Activated CD4-positive, alpha-beta T cell treated with anti-CD3 and anti-CD28 coated beads, Interleukin-2, amount 50 U/mL, for 48 hours (primary cell): ENCODE measurements at places on chromosomes 11 and 22.

GRCh38 chr11:82406611-82407010 lies 327.1 kb downstream of the FAM181B start:
- DNase-seq: no peak

DNA sequence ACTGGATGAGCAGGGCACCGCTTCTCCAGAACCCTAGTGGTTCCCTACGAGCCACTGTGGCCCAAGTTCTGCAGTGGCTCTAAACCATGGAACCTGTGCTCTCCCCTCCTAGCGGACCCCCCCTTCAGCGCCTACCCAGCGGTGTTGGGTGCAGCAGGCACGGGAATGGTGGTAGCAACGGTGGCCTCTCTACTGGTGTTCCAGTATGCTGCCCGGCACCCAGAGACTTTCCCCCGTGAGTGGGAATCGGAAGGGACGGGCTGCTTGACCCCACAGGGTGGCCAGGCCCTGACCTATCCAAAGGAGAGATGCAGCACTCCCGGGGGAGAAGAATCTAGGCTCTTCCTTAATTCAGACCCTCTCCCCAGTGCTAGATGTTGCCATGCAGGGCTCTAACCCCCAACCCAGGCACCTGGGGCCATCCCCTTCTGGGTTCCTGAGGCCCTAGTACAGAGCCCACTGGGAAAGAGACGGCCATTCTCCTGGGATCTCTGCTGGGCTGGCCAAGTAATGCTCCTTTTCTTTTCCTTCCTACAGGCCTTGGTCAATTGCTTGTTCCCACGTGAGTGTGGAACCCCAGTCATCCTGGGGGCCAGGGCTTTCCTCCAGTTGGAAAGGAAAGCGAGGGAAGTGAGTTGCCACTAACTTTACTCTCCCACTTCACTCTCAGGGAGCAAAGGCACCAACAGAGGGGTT lies 9.2 kb downstream of the VSIG10L2 start:
- DNase-seq: no peak

GRCh38 chr11:30889143-30889794 lies 303.1 kb upstream of the MPPED2 start:
- no peak for DNase-seq

DNA sequence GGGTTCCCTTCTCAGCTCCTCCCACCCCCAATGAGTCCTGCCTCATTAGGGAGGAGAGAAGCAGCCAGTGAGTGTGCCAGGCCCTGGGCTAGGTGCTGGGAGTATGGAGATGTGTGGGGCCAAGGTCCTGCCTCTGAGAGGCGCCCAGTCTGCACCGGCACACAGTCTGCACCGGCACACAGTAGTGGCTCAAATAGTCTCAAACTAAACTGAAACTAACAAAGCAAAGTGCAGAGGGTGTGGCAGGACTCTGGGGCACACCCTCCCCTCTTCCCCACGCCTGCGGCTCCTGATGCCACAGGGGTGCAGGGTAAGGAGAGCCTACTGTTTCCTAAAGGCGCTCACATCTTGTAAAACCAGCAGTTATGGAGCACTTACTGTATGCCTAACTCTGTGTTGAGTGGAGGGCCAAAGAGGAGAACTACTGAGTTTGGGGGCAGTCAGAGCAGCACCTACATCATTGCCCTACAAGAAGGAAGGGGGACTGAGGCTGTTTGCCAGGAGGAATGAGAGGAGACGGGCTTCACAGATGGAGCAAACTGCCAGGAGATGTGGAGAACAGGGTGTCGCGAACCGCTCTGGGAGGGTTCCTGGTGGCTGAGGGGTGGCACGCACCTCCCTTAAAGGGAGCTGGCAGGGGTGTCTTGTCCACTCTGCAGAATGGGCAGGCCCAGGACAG lies 939 bp upstream of the SH3BP1 start:
- DNase-seq: peak; percentile 46

- DNase-seq: no peak
Measured at GRCh38 chr11:83681031-83681781, 395.0 kb upstream of the CCDC90B start.

DNA sequence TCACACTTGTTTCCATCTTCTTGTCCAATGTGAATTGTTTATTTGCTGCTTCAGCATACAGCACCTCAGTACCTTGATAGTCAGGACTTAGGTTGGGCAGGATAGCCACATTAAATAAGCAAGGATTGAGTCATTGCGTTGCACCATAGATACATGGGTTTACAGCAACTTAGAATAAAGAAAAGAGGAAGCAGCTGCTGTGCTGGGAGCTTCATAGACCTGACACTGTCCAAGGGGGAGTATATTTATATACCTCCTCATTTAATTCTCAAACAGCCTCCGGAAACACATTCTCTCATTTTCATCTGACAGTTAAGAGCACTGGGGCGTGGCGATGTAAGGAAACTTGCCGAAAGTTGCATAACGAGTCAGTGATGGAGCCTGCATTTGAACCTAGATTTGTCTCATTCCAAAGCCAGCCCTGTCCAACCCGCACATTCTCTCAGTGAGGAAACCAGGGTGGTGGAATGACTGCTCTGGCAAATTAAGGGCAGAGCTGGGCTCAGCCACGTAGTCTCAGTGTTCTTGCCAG lies 42.2 kb downstream of the UBASH3B start:
- DNase-seq: no peak

DNA sequence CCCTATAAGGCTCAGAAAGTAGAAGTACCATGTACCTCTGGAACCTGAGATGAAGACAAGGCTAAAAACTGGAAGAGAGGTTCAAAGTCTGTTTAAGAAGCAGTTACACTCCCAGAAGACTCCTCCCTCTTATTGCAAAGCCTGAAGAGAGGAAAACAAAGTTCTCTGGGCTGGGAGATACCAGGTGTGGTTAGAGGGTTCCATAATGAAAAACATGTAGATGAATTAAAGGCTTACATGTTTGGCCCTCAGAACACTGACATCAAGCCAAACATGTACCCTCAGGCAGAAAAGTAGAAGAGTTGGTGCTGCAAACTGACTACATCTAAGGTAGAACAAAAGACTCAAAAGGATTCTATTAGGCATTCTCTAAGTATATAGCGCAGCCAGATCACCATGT lies 205.3 kb downstream of the TTC28 start:
- DNase-seq: no peak

- no peak for DNase-seq
Measured at GRCh38 chr11:88035271-88035670, 140.0 kb downstream of the RAB38 start.

DNA sequence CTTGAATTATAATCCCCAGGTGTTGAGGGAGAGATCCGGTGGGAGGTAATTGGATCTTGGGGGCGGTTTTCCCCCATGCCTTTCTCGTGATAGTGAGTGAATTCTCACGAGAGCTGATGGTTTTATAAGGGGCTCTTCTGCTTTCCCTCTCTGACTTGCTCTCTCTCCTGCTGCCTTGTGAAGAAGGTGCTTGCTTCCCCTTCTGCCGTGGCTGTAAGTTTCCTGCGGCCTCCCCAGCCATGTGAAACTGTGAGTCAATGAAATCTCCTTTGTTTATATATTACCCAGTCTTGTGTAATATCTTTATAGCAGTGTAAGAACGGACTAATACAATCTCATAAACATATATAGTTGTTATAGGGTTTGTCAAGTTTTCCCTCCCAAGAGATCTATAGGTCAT lies 32.8 kb downstream of the KCNE3 start:
- no peak for DNase-seq

DNA sequence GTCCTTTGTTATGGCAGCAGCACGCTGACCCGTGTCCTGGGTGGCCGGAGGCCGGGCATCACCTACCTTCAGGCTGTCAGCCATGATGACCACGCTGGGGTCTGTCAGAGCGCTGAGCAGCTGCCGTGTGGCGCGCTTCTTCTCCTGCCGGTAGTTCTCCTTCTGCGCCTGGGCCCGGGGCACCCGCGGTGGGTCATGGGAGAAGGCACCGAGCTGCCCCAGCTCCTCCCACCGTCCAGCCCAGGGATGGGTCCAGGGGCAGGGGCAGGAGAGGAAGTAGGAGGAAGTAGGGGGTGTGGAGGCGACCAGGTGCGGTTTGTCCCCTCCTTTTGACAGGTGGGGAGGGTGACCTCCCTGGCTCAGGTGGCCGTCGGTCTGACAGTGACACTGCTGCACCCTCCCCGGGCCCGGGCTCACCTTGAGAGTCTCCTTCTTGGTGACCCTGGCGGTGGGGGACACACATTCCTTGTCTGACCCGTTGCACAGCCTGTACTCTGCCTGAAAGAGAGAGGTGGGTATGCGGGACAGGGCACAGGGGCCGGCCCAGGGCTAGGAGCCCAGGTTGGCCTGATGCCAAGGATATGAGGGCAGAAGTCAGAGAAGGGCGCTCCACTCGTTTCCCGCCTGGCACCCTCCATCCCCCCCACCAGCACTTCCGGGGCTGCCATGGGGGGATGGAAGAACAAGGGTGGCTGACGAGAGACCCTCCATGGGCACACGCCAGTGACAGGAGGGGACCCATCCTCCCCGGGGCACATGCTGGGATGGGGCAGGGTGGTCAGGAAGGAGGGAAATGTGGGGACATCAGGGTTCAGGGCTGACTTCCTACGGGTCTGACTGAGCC lies 43.0 kb downstream of the OSBPL5 start:
- DNase-seq: no peak

DNA sequence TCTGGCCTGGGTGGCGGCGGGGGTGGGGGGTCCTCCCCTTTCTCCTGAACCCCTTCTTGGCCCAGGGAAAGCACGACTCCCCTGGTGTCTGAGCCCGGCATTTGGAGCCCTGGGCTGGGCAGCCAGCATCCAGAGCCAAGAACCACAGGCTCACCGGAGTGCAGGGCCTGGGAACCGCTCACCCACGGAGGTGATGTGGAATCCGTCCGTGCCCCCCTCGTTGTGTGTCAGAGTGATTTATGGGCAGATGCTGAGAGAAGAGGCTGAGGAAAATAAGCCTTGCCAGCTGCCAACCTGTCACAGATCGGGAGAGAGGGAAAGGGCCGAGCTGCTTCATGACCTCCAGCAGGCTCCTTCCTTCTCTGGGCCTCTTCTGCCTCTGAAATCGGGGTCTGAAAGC lies 33.7 kb downstream of the WNT11 start:
- no peak for DNase-seq

- no peak for DNase-seq
Measured at GRCh38 chr11:119617340-119617713, 111.7 kb downstream of the NECTIN1 start.

GRCh38 chr11:134034496-134035381 lies 34.1 kb upstream of the JAM3 start:
- no peak for DNase-seq

DNA sequence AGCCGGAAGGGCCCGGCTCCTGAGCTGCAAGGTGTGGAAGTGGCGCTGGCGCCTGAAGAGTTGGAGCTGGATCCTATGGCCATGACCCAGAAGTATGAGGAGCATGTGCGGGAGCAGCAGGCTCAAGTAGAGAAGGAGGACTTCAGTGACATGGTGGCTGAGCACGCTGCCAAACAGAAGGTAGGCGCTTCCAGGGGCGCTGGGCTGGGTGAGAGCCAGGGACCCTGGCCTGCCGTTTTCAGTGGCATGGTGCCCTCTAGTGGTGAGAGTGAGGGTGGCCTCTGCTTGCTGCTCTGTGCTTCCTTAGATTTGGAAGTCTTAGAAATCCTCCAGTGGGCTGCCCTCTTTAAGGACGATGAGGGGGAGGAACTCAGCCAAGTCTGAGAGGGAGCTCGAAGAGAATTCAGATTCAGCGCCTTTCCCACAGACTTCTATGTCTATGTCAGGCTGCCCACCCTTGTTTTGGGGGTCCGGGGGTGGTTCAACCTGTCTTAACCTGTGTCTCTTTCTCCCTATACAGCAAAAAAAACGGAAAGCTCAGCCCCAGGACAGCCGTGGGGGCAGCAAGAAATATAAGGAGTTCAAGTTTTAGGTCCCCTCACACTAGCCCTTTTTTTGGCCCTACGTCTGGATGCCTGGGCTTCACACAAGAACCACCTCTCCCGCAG lies 1.8 kb upstream of the PACS1 start:
- peak; percentile 83 for DNase-seq

DNA sequence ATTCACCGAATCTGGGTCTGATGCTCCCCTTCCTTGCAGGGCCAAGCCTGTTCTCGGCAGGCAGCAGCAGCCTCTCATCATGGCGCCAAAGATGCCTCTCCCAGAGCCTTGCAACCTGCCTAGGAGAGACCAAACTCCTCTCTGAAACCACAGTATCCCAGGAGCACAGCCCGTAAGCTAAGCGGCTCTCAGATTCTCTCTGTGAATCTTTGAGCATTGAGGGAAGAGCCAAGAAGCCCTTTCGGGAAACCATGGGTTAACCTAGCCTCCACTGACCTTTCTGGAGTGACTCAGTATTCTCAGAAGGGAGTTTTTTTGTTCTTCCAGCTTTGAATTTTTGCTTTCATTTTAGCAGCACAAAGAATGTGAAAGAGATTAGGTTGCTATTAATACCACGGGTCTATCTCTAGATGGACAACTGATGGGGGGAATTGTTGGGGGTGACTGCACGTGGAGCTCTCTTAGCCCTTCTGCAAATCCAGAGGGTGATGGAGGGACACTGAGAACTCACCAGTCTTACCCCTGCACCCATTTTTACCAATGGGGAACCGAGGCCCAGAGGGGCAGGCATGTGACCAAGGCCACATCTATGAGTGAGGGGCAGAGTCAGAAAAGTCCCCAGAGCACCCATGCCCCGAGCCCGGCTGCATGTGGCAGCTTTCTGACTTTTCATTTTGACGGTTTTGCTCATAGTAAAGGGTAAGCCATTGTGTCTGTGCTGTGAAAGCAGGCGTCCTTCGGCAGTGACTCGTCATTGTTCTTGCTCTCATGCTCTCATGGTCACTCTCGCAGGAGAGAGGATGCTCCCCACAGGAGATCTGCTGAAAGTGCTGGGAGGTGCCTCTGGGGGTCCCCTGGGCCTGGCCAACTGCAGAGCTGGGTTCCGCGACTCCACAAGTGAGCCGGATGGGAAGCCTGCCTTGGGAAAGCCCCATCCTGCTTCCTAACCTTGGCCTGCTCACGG lies 36.0 kb downstream of the IRAG1 start:
- no peak for DNase-seq

DNA sequence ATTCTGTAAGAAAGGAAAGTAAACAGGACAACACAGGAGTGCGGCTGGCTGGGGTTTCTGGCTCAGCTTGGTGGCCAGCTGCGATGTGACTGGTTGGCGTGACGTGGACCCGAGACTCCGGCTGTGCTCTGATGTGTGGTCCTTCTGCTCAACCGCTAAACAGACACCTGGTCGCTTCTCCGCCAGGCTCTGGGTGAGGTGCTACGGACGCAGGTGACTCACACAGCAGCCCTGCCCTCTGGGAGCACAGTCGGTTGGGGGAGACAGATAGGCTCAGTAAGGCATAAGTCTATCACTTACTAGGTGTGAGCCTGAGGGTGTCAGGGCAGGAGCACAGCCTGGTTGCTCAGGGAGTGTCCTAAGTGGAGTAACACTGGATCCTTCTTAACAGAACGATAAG lies 8.2 kb downstream of the RTL6 start:
- DNase-seq: no peak

DNA sequence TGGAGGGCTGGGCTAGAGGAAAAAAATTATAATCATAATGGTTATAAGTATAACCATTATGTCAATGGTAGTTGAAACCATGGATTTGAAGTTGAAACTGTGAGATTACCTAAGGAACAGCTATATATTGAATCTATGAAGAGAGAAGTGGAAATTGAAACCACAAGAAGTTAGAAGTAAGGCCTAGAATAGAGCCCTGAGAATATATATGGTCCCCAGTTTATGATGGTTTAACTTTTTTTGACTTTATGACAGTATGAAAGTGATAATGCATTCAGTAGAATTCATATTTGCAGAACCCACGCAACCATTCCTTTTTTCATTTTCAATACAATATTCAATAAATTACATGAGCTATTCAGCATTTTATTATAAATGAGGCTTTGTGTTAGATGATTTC lies 15.0 kb downstream of the AASDHPPT start:
- no peak for DNase-seq
